Stimulated activated CD8-positive, alpha-beta memory T cell treated with anti-CD3 and anti-CD28 coated beads, Interleukin-7, amount 100 ng/mL, for 4 hours (primary cell): ENCODE measurements at places on chromosomes 3 and 15.

GRCh38 chr3:138036572-138036971, 26.6 kb downstream of the CLDN18 start:
- no peak for DNase-seq

DNA sequence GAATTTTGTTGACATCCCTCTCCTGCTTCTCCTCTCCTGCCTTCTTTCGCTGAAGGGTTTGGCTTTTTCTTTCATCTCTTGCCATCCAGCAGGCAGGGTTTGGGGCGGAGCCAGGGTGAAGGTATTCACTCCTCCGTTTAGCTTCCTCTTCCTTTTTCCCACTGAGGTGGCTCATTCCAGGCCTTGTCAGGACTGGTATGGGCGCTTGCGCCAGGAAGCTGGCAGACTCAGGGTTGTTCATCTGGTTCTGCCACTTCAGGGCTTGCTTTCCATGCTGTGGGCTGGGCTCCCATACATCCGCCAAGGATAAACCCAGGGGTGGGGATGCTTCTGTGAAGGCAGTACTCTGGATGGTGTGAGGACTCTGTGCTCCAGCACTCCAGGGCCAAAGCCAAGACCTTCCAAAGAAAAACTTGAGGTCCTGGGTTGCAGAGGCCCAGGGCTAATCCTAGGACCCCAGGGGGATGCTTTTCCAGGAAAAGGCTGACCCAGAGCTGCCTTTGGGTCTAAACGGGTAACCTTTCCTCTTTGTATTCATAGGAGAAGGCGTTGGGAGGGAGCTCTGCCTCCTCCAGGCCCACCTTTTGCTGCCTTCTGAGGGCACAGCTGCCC, 7.7 kb upstream of the AMOTL2 start:
- no peak for DNase-seq

- DNase-seq: no peak
Observed at GRCh38 chr3:159536876-159537275, 451.8 kb upstream of the IL12A start.

- no peak for DNase-seq
Observed at GRCh38 chr3:149342413-149343380, 9.3 kb upstream of the TM4SF18 start.

- DNase-seq: no peak
Observed at GRCh38 chr3:118477768-118478167, 556.9 kb downstream of the IGSF11 start.

GRCh38 chr15:101027920-101028319, 108.8 kb downstream of the LRRK1 start:
- DNase-seq: no peak

- no peak for DNase-seq
Observed at GRCh38 chr15:60761505-60761845, 282.5 kb upstream of the ICE2 start.

- DNase-seq: no peak
Observed at GRCh38 chr15:96395687-96396086, 65.2 kb downstream of the NR2F2 start.

GRCh38 chr3:68116580-68116979, 462.2 kb upstream of the SUCLG2 start:
- no peak for DNase-seq

GRCh38 chr15:34987609-34988026, 469 bp downstream of the ZNF770 start:
- DNase-seq: no peak

DNA sequence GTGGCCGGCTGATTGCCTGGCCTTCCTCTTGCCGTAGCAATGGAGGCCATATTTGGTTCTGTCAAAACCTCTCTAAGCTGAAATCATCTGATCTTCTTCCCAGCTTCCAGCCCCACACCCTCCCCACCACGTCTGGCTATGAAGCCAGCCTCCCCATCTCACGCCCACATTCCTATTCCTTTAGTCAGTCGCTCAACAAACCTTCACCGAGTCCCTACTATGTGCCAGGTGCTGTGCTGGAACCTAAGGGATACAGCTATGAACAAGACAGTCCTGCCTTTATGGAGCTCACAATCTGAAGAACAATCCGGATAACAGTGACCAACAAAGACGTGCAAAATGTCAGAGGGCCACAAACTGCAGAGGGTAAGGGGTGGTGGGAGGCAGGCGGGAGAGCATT, 31.9 kb upstream of the SMAD6 start:
- DNase-seq: no peak

GRCh38 chr3:23389686-23390085, 186.6 kb downstream of the UBE2E2 start:
- DNase-seq: no peak

DNA sequence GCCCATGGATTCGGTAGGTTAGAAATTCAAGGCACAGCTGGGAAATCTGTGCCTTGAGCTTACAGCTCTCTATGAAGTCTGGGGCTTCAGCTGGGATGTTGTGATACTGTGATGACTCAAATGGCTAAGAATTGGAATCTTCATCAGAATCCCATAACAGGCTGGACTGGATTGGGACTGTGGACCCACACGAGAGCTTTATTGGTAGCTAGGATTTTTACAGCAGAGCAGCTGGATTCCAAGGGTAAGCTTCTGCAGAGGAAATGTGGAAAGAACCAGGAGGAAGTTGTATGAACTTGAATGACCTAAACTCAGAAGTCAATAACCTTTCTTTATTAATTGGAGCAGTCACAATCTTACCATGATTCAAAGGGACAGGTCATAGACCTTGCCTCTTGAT, 1187.1 kb downstream of the ROBO1 start:
- no peak for DNase-seq

DNA sequence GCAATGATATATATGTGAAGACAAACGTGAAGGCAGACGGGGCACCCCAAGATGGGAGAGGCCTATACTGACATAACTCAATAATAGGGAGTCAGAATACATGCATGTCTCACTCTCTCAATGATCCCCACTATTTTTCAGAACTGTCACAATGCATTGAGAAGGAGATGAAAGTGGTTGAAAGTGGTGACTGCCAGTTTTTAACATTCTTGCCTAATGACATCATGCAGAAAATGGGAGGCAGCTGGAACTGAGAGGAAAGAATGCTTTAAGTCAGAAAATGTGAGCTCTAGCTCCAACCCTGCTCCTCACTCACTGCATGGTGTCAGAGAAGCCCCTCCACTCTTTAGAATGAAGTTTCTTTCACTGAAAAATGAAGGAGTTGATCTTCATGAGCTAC, 55.3 kb upstream of the P2RY1 start:
- no peak for DNase-seq

GRCh38 chr15:78058401-78058935, 19.0 kb downstream of the TBC1D2B start:
- no peak for DNase-seq

- no peak for DNase-seq
Observed at GRCh38 chr3:171959532-171960089, 79.8 kb upstream of the FNDC3B start.

DNA sequence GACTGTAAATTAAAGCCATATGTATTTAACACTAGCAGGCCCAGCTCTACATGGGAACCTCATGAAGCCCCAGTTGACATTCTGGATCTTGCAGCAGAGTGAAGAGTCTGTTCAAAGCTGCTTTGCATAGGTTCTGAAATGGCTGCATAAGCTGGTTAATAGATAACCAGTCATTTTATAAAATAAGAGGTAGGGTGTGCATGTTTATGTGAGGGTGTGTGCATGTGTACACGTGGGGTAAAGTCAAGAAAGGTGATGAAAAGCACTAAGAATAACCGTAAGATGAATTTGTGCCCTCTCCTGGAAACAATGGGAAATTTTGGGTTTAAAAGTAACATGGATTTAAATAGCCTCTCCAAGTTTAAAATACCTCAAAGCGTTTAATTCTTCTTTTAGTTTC, 33.0 kb downstream of the PAQR9 start:
- DNase-seq: no peak

DNA sequence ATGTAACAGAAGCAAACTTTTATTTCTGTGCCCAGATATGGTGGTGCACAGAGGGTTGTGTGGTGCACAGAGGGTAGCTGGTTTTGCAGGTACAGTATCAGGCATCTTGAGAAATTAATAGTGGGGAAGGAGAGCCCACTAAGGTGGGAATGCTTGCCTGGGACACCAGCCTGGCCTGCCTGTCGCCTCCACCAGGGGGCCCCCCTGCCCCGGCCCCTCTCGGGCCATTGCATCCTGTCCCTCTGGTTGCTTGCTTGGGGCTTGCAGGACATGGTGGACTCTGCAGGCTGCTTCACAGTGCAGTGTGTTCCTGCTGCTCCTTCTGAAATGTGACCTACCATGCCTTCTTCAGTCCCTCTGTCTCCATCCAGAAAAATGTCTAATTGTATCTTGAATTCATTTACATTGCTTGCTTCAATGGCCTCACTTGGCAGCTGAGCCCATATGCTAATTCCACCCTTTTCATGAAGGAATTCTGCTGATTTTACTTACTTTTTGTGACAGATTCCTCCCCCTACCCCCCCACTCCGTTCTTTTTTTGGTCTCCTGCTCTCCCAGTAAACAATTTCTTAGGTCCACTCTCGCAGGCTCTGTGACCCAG, 73.6 kb downstream of the EEFSEC start:
- no peak for DNase-seq

GRCh38 chr3:30401971-30402370, 204.4 kb upstream of the TGFBR2 start:
- no peak for DNase-seq

GRCh38 chr3:34844323-34844620, 795.1 kb upstream of the ARPP21 start:
- DNase-seq: no peak

DNA sequence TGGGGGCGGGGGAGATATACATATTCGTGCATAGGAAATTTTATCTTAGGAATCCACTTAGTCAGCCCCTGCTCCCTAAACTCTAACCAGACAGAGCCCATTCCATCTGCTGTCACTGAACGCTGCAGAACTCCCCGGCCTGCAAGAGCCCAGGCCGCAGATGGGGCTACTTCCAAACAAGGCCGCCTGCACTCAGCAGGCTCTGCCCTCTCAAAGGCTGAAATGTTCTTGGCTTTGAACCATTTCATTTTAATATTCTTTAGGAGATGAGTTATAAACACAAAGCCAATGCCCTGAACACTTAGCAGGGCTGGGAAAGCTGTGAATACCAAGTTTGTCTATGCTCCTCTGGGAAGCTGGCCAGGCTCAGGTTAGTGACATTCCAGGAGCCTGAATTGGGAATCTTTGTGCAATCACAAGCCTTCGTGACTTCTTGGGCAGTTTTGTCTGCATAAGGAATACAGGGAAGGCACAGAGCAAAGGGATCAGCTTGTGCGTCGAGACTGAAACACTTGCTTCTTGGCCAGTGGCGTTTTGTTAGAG, 65.0 kb downstream of the SYNM start:
- no peak for DNase-seq

DNA sequence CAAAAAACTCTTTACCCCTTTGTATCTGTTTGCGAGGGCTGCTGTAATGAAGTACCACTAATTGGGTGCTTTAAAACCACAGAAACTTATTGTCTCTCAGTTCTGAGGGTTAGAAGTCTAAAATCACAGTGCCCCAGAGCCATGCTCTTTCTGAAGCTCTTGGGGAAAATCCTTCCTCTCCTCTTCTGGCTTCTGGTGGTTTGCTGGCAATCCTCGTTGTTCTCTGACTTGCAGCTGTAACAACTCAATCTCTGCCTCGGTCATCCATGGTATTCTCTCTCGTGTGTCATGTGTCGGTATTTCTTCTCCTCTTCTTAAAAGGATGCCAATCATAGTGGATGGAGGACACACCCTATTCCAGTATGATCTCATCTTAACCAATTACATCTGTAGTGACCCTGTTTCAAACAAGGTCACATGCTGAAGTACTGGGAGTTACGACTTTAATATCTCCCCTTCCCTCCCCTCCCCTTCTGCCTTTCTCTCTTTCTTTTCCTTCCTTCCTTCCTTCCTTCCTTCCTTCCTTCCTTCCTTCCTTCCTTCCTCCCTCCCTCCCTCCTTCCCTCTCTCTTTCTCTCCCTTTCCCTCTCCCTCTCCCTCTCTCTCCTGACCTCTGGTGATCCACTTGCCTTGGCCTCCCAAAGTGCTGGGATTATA, 6.5 kb upstream of the ARL8B start:
- DNase-seq: no peak

GRCh38 chr3:133472242-133472641, 72.4 kb downstream of the BFSP2 start:
- DNase-seq: no peak

DNA sequence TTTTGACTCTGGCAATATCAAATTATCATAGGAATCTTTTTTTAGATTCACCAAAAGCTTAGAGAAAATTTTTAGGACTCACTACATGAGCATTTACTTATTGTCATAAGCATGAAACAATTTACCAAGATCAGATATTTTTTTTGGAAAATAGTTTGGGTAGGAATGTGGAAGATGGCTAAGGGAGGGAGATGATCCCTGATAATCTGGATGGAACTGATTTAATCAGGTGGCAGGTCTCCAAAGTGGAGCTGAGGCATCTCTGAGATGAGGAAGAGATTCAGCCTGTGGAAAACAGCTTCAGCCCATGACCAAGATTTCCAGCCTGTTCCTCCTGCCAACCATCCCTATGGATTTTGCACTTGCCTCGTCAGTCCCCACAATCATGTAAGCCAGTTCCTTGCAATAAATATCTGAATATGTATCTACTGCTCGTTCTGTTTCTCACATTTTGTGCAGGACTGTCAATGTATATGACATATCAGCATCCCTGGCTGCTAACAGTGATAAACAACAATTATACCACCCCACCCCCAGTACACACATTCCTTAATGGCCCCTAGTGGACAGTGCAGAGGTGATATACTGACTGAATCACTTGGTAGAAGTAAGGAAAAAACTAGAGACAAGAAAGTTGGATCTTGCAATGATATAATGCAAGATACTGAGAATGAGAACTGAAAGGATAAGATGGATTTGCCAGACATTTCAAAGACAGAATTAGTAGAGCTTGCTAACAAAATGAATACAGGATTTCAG, 183.8 kb downstream of the NEK10 start:
- no peak for DNase-seq

GRCh38 chr15:33392453-33392852, 81.7 kb downstream of the RYR3 start:
- DNase-seq: no peak

DNA sequence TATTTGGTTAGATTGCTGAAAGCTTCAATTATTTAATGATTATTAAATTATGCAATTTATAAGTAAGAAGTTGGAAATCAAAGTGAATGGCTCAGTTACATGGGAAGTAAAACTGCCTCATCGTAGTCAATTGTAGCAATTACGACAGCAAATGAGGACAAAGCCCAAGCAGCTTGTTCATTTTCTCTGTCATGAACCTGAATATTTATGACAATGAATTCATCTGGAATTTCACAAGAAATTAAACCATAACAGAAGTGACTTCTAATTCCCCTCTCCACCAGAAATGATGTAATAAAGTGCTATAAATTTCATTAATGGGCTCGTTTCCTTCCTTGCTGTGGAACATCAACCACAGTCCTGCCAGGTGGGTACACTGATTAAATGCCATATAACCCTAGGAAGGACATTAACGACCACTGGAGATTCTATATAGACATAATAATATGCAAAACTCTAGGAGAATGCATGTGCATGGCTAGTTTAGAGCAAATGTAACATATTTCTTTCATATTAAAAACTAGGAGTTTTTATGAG, 273.8 kb upstream of the DCBLD2 start:
- no peak for DNase-seq

GRCh38 chr15:88735212-88735611, 68.0 kb upstream of the ACAN start:
- DNase-seq: no peak
